Thoracic aorta endothelial cell (primary cell): ENCODE measurements at places on chromosomes 3 and 15. TPM values are rescaled to one million over a fixed set of nuclear protein-coding genes. Genes with fewer than 3 reads are reported as not detected.

TIPARP gene
- total RNA-seq, result 54.2 and 61.7 TPM in 2 replicates

SERPINI2 gene
- not detected in 2 replicates for total RNA-seq

THBS1 gene
- 5,331 and 6,138 TPM in 2 replicates for total RNA-seq

STAC gene
- not detected in 2 replicates for total RNA-seq

CHRM5 gene
- not detected in 2 replicates for total RNA-seq

ROBO2 gene
- under 0.01 TPM in 1 of 2 replicates, not detected in the other for total RNA-seq

CACNA2D2 gene
- total RNA-seq, result under 0.01 TPM in 2 replicates

SELENOS gene
- total RNA-seq, result 46.8 and 56.5 TPM in 2 replicates

MYZAP gene
- total RNA-seq, result 4.1 and 11.6 TPM in 2 replicates

ZSCAN29 gene
- total RNA-seq, result 24.3 and 27.8 TPM in 2 replicates

ARPIN gene
- total RNA-seq, result 12.0 and 16.3 TPM in 2 replicates

GLT8D1 gene
- 62.4 and 75.8 TPM in 2 replicates for total RNA-seq

PRSS50 gene
- not detected in 2 replicates for total RNA-seq

PIK3R4 gene
- 44.4 and 48.5 TPM in 2 replicates for total RNA-seq

ITIH3 gene
- total RNA-seq, result under 0.01 TPM in 1 of 2 replicates, not detected in the other

TMCO5A gene
- not detected in 2 replicates for total RNA-seq

RHCG gene
- not detected in 2 replicates for total RNA-seq

GOLGA6A gene
- total RNA-seq, result not detected in 2 replicates

TM6SF1 gene
- 20.4 and 42.3 TPM in 2 replicates for total RNA-seq

ALG3 gene
- total RNA-seq, result 27.8 and 33.3 TPM in 2 replicates

RMDN3 gene
- 28.3 and 32.8 TPM in 2 replicates for total RNA-seq

ZNF717 gene
- 12.1 and 12.3 TPM in 2 replicates for total RNA-seq

GRK7 gene
- not detected in 2 replicates for total RNA-seq

ZNF662 gene
- total RNA-seq, result 1.1 and 2.4 TPM in 2 replicates

POTEB2 gene
- total RNA-seq, result not detected in 2 replicates

CCK gene
- total RNA-seq, result not detected in 2 replicates

CIDEC gene
- not detected in 2 replicates for total RNA-seq

HYKK gene
- 2.1 and 3.4 TPM in 2 replicates for total RNA-seq
